ENCODE measurements at places on chromosomes 7 and 10. TPM values are rescaled to one million over a fixed set of nuclear protein-coding genes. Genes with fewer than 3 reads are reported as not detected.

- DNase-seq: no peak
- H3K4me3 ChIP-seq: no peak overlapping the region
- no peaks in the 10 kb centered on the region for H3K36me3 ChIP-seq
- peaks cover 1% of the 10 kb centered on the region for H3K4me1 ChIP-seq
- no peak overlapping the region for H3K27ac ChIP-seq
Observed at GRCh38 chr10:9357471-9357870, 1303.0 kb downstream of the GATA3 start.

The NPSR1 gene
- not detected for total RNA-seq

The HOXA11 gene
- total RNA-seq: not detected

DNA sequence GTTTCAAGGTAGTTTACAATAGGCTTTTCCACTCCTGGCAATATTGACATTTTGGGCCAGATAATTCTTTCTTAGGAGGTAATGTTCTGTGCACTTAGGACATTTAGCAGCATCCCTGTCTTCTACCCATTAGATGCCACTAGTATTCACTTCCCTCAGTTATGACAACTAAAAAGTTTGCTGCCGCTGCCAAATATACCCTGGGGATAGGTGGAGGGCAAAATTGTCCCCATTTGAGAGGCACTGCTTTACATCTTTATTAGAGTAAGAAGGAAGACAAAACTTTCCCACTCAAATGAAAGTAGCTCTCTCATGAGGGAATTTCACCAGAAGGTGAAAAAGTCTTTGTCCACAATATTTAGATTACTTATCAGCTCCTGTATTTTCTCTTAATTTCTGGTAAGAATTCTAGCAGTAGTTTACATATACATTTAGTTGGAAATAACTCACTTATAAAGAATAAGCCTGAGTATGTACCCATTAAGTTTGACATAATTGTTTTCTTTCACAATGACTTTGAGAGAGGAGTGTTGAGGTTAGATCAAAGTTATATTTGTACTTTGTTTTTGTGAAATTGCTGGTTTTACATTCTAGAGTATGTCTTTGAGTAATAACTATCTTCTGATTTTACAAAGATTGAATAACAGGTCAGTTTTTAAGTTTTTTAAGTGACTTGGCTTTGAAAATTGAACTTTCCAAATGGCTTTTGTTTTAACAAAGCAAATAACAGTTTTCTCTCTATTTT is 46.0 kb downstream of the HELLS start:
- H3K27ac ChIP-seq: no peak overlapping the region
- no peak overlapping the region for H3K4me3 ChIP-seq
- H3K27me3 ChIP-seq: no peaks in the 10 kb centered on the region
- H3K4me1 ChIP-seq: peaks cover 5% of the 10 kb centered on the region

GRCh38 chr7:117950601-117951260 is 77.5 kb upstream of the CTTNBP2 start:
- H3K4me1 ChIP-seq: no peaks in the 10 kb centered on the region
- DNase-seq: no peak
- H3K36me3 ChIP-seq: no peaks in the 10 kb centered on the region
- H3K27me3 ChIP-seq: peaks cover 4% of the 10 kb centered on the region
- no peak overlapping the region for H3K27ac ChIP-seq

- H3K27me3 ChIP-seq: no peaks in the 10 kb centered on the region
- no peaks in the 10 kb centered on the region for H3K36me3 ChIP-seq
- H3K4me3 ChIP-seq: no peak overlapping the region
Observed at GRCh38 chr7:52897713-52898112, 137.7 kb upstream of the POM121L12 start.

The ANXA8 gene
- not detected for total RNA-seq

DNA sequence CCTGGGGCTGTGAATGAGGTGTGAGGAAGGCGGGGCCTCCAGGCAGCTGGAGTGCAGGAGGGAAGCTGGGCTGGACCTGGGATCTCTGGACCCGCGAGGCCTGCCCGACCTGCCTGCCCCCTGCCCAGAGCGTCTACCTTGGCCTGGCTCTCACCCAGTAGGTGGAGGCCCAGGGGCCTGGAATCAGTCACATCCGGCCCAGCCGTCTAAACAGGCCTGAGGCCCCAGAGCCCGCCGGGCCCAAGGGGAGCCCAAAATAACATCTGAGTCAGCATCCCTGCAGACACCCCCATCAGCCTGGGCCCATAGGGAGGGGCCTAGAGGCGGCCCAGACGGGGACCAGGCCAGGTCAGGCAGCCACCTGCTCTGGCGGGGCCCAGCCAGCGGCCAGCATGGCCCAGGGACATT is 15.1 kb upstream of the ELN start:
- no peak overlapping the region for H3K4me3 ChIP-seq
- no peak for DNase-seq
- H3K27ac ChIP-seq: no peak overlapping the region
- peaks cover 13% of the 10 kb centered on the region for H3K27me3 ChIP-seq
- no peaks in the 10 kb centered on the region for H3K36me3 ChIP-seq

The HECW1 gene
- total RNA-seq: not detected

DNA sequence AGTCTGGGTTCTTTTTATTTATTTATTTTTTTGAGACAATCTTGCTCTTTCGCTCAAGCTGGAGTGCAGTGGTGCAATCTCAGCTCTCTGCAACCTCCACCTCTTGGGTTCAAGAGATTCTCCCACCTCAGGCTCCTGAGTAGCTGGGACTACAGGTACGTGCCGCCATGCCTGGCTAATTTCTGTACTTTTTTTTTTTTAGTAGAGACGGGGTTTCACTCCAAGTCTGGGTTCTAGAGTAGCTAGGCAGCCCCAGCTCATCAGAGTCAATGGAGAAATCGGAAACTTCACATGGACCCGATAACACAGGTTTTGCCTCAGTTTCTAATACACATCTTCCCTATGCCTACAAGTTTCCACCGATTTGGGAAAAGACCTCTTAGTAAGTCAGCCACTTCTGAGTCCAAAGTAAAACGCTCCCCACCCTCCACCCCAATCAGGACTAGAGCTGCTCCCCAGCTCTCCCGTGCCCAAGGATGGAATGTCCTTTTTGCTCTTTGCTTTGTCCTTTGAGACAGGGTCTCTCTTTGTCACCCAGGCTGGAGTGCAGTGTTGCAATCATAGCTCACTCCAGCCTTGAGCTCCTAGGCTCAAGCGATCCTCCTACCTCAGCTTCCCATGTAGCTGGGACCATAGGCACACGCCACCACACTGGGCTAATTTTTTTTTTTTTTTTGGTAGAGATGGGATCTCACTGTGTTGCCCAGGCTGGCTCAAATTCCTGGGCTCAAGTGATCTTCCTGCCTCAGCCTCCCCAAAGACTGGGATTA is 3.8 kb upstream of the SERPINE1 start:
- H3K27me3 ChIP-seq: peaks cover 78% of the 10 kb centered on the region
- H3K36me3 ChIP-seq: peaks cover 11% of the 10 kb centered on the region
- no peak for DNase-seq
- no peak overlapping the region for H3K4me3 ChIP-seq

The CTBP2 gene
- 1.5 TPM for total RNA-seq

The FAM25G gene
- not detected for total RNA-seq

GRCh38 chr10:60466267-60467201 is 76.9 kb upstream of the ANK3 start:
- H3K36me3 ChIP-seq: peaks cover 2% of the 10 kb centered on the region
- H3K4me1 ChIP-seq: peaks cover 9% of the 10 kb centered on the region
- no peak for DNase-seq
- no peak overlapping the region for H3K4me3 ChIP-seq
- no peak overlapping the region for H3K27ac ChIP-seq
- H3K27me3 ChIP-seq: no peaks in the 10 kb centered on the region

DNA sequence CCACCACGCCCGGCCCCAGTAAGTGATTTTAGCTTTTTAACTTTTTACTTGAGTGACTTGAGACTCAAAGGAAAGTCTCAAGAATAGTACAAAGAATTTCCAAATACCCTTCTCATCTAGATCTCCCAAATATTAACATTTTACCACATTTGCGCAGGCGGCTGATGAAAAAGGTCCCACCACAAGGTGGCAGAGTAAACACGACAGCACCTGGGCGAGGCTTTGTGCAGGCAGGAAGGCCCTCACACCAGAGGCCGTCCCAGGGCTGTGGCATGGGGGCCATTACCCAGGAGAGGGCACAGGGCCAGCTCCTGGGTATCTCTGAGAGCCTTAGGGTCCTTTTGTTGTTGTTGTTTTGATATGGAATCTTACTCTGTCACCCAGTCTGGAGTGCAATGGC is 50.0 kb upstream of the WIPI2 start:
- H3K4me1 ChIP-seq: peaks cover 12% of the 10 kb centered on the region
- H3K36me3 ChIP-seq: no peaks in the 10 kb centered on the region
- peaks cover 10% of the 10 kb centered on the region for H3K27me3 ChIP-seq
- no peak overlapping the region for H3K4me3 ChIP-seq
- H3K27ac ChIP-seq: no peak overlapping the region
